Liver (tissue), 10 donors: ENCODE measurements at places on chromosomes 1 and 21.

DNA sequence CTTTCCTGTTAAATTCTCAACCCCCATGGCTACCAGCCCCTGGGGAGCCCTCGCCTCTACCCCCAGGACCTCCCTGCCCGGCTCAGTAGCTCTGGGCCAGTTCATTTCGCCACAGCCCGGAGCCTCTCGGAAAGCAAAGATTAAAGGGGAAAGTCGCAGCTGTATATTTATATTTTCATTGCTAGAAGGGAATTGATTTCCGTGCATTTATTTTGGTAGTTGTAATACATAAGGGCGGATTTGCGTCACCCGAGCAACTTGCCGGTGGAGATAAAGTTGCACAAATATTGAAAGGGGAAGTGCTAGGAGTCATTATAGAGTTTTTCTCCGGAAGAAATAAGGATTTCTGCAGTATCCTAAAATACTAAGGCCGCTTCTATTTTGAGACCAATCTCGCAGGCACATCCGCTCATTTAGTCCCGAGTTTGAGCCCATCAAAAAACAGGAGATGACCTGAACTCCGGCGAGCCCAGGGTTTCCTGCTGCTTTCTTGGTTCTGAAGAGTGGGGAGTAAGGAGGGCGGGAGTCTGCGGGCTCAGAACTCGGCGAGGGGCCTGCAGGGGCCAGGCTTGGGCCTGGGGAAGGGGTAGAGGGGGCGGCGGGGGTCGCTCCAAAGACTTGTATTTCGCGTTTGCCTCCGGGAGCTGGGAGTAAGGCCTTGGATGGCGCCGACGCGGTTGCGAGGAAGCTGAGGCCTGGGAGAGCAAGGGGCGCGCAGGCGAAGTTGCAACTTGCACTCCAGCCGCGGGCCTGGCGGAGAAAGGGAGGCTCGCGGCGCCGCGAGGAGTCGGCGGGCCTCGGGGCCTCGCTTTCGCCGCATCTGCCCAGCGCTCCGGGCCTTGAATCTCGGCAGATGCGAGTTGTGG lies 2.5 kb upstream of the HLX start:
- no peak for DNase-seq

- no peak for DNase-seq
Observed at GRCh38 chr1:221837896-221838295, 96.0 kb upstream of the DUSP10 start.

DNA sequence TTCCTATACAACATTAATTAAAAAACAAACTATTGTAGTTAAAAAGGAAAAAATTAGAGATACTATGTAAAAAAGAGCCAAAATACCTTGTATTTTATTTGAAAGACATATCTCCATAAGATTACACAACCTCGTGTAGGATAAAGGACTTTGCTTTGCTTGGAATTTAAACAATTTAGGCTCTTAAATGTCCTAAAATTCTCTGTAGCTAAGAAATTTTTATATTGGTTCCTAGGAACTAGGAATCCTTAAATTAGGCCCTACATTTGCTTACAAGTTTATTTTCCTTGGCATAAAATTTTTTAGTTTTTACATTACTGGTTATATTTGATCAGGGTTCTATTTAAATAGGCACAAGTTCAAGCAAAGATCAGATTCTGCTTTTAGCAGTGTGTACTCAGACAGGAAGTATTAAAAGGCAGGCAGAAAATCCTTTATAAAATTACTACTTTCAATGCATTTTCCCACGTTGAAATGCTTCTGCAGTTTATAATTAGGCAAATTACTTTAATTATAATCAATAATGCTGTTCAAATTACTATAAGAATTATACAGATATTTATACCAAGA lies 3.4 kb upstream of the ANGPTL3 start:
- no peak for DNase-seq

DNA sequence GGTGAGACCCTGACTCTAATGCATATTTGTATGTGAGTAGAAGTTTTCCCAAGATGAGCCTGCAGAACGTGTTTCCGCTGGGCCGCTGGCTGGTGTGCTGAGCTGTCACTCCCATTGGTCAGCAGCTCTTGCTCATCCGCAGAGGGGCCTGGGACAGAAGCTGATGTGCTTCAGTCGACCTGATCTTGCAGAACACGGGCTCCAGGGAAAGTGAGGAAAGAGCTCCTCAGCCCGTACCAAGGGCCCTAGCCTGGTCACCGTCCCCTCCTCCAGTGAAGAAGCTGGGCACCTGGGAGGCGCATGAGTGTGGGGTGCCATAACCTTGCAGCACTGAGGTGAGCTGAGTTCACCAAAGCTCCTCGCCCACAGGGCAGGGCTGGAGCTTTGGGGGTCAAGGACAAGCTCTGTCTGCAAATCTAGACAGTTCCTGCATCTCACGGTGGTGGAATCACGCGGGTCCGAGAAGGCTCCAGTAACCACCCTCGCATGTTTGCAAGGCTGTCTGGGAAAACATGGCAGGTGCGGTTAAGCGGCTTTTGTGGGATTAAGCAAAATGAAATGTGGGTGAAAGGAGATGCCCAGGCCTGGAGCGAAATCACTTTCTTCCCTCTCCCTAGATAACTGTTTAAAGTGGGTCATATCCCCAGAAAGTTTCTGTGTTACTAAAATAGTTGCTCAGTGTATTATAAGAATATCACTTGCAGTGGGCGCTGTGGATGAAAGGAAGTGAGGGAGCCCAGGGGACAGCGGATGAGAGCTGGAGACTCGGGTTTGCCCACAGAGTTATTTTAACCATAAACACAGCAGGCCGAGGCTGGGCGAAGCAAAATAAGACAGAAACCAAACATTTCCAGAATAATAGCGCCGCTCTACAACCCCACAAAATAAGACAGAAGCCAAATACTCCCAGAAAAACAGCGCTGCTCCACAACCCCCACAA lies 33.1 kb upstream of the LRRC3 start:
- no peak for DNase-seq

- DNase-seq: no peak
Observed at GRCh38 chr1:193514397-193514796, 328.0 kb upstream of the B3GALT2 start.

DNA sequence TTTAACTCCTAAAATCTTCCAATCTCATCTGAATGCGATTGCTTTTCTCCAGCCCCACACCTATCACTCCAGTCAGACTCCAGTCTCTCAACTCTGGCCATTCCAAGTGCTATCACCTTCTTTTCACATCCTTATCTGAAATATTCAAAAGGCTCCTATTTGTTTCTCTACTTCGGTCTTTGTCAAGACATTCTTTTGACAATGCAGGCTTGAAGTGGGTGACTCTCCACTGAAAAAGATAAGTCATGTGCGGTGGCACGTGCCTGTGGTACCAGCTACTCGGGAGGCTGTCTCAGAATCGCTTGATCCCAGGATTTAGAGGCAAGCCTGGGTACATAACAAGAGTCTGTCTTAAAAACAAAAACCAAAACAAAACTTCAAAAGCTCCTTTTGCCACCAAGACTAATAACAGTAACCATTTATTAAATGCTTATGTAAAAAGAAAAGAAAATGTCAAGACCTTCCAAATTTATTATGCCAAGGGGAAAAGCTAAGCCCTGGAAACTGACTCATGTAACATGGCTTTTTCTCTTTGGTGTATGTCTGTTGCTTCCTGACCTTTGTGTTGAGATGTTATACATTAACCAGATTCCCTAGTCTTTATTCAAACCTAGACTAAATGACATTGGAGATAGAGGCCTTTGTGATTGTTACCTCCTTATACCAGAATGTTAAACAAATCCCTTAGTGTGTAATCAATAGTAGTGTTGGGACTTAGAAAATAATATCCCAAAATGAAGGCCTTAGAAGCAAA lies 3.6 kb downstream of the ALG14 start:
- no peak for DNase-seq

DNA sequence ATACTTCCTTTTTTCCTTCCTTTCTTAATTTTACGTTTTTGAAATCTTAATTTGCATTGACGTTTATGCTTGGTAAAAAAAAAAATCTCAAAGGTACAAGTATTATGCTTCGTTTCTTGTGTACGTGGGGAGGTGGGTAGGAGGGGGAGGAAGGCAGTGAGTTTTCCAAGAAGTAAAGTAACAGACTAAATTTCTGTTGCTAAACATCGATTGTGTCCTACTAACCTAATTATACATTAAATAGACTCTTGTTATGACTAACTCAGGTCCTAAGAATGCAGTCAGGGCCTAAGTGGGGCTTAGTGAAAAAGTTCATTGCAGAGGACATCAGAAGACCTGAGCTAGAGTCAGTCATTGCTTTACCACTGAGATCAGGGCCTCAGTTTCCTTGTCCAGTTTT lies 17.5 kb downstream of the NEK7 start:
- DNase-seq: no peak

DNA sequence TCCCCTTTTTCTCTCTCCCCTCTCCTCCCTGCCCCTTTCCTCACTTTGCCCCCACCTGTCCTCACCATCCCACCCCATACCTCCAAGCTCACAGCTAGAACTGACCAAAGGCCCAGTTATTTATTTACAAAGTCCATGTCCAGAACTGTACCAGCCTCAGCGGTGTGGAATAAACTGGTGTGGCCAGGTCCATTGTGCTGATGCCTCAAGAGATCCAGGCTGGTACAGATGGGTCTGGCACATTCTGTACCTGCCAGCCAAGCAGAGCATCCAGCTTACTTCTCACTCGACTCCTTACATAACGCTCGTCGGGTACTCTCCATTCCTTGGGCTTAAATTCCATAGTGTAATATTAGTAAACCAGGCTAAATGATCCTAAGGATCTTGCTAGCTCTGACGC lies 11.8 kb downstream of the PDZK1IP1 start:
- no peak for DNase-seq

GRCh38 chr1:70017770-70018169 lies 187.6 kb downstream of the LRRC40 start:
- DNase-seq: no peak

DNA sequence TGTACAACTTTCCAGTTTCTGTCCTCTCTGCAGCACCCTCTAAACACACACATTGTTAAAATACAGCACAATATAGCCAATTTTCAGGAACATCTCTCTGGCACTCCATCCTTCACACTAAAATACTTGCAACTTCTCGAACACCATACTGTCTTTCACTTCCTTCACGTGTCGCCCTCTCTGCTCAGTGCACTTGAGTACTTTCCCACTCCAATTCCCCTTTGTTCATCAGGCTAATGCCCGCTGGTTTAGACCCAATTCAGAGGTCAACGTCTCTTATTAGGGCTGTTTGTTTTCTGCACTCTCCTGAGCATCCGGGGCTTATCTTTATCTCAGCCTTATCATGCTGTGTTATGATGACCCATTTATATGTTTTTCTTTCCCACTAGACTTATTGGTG lies 238.2 kb upstream of the SGIP1 start:
- no peak for DNase-seq

DNA sequence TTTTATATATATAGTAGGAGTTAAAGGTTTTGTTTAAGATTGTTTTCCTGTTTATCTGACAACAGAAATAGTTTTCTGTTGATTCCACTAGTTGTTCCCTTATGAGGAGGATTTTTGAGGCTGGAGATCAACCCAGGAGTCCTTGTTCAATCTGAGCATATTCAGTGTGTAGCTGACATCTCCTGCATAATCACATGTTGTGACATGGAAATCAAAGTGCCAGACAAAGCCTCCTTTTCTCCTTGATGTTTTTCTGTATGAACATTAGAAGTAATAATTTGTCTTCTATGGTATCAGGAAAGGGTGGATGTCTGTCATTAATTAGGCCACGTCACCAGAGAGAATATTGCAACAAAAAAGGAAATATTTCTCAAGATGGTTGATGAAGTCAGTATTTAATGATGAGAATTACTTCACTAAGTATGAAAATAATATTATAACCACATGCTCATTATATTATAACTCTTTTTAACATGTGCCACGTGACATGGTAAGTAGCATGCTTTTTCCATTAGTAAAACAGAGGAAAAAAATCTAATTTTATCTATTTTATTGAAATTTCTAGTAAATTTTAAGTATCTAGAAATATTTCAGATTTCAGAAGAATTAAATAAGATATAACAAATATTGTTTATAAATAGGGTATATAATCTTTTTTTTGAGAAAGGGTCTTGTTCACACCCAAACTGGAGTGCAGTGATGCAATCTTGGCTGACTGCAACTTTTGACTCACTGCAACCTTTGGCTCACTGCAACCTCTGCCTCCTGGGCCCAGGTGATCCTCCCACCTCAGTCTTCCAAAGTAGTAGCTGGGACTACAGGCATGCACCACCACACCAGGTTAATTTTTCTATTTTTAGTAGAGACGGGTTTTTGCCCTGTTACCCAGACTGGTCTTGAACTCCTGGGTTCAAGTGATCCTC lies 223.5 kb downstream of the HMCN1 start:
- no peak for DNase-seq

DNA sequence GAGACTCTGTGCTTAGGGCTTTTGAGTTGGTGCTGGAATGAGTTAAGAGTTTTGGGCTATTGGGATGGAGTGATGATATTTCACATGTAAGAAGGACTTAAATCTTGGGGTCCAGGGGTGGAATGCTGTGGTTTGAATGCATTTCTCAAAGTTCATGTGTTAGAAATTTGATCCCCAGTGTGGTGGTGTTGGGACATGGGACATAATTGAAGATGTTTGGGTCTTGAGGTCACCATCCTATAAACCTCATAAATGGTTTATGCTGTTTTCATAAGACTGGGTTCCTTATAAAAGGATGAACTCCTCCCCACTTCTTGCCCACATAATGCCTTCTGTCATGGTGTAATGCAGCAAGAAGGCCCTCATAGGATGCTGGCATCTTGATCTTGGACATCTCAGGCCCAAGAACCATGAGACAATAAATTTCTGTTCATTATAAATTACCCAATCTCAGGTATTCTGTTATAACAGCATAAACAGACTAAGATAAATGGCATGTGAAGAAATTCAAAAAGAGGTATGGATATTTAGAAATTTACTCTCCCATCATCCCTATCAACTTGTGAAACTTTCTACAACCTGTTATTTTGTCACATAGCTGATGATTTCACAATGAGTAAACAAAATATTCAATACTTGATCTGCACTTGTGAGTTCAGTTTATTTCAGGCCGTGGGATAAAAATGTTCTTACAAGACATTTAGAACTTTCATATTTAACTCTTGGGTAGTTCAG lies 48.0 kb upstream of the NEK7 start:
- no peak for DNase-seq

GRCh38 chr1:11982010-11982392 lies 1.8 kb downstream of the MFN2 start:
- DNase-seq: no peak

- DNase-seq: no peak
Observed at GRCh38 chr1:16386454-16387113, 19.5 kb downstream of the SZRD1 start.

DNA sequence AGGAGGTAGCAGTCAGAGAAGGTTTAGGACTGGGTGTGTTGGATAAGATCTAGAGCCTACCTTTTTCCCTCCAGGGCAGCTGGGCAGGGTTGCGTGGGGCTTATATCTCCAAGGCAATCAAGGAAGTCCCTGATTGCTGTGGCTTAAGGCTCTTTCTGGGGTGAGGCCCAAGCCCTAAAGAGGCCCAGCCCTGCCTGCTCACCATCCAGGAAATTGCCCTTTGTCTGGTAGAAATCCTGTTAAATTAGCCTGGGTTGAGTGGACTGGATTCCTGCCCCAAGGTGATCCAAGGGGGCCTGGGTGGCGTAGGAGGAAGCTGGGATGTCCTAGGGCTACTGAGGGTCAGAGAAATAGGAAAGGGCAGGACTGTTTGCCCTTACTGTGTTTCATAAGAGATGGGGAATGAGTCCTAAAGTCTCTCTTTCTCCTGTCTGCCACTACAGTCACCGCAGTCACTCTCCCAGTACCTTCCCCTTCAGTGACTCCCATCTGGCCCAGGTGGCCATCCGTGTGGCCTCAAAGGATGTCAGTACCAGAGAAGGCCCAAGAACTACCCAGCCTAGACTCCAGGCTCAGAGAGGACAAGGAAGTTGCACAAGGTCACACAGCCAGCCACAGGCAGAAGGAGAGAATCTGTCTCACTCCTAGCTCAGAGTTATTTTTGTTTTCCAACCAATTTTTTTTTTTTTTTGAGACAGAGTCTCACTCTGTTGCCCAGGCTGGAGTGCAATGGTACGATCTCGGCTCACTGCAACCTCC lies 25.8 kb downstream of the MFSD2A start:
- DNase-seq: no peak
